ENCODE measurements at places on chromosomes 1 and 21.

DNA sequence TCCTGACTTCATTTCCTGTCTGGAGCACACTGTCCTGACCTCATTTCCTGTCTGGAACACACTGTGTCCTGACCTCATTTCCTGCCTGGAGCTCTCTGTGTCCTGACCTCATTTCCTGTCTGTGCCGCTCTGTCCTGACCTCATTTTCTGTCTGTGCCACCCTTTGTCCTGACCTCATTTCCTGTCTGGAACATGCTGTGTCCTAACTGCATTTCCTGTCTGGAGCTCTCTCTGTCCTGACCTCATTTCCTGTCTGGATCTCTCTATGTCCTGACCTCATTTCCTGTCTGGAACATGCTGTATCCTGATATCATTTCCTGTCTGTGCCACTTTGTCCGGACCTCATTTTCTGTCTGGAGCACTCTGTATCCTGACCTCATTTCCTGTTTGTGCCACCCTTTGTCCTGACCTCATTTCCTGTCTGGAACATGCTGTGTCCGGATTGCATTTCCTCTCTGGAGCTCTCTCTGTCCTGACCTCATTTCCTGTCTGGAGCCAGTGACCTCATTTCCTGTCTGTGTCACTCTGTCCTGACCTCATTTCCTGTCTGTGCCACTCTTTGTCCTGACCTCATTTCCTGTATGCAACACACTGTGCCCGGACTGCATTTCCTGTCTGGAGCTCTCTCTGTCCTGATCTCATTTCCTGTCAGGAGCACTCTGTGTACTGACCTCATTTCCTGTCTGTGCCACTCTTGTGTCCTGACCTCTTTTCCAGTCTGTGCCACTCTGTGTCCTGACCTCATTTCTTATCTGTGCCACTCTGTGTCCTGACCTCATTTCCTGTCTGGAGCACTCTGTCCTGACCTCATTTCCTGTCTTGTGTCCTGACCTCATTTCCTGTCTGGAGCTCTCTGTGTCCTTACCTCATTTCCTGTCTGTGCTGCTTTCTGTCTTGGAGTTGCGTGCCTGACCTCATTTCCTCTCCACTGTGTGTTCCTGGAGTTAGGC, 27.6 kb downstream of the SKI start:
- DNase-seq, result peak; percentile 75

GRCh38 chr1:233328142-233328921, 808 bp downstream of the MAP3K21 start:
- peak; percentile 2 for DNase-seq

- DNase-seq, result no peak
These were observed 38.0 kb downstream of the TMEM50B start for GRCh38 chr21:33441489-33442477.

- no peak for DNase-seq
These were observed 31.9 kb downstream of the MROH9 start for GRCh38 chr1:170967042-170967910.

DNA sequence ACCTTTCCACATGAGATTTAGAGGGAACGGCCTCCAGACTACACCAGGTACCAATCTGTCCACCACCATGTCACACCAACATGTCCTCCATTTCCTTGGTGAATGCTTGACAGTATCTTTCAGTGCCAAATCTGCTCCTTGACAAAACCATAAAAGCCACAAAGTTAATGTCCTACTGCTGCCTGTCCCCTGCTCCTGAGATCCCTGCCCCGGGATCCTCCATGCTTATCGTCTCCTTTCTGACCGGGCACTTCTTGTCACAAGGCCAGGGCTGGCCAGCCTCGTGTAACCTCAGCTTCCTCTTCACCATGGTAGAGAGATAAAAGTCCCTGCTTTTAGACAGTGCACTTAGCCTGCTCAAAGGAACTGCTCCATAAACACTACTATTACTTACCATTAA, 136.2 kb downstream of the NAV1 start:
- no peak for DNase-seq

DNA sequence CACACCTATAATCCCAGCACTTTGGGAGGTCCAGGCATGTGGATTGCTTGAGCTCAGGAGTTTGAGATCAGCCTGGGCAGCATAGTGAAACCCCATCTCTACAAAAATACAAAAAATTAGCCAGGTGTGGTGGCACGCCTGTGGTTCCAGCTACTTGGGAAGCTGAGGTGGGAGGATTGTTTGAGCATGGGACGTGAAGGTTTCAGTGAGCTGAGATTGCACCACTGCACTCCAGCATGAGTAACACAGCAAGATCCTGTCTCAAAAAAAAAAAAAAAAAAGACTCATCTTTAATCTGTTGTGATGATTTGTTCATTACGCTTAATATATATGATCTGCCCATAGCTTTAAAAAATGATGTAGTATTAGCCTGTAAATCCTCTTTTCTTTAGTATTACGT, 44.0 kb downstream of the OR10J1 start:
- no peak for DNase-seq

GRCh38 chr21:32131164-32131563, 147.7 kb downstream of the MIS18A start:
- no peak for DNase-seq

Data from CD4-positive, alpha-beta T cell treated with Interleukin-15 for 4 hours (primary cell).